Ovary (tissue), 10 donors: ENCODE measurements at places on chromosomes 2 and 18.

DNA sequence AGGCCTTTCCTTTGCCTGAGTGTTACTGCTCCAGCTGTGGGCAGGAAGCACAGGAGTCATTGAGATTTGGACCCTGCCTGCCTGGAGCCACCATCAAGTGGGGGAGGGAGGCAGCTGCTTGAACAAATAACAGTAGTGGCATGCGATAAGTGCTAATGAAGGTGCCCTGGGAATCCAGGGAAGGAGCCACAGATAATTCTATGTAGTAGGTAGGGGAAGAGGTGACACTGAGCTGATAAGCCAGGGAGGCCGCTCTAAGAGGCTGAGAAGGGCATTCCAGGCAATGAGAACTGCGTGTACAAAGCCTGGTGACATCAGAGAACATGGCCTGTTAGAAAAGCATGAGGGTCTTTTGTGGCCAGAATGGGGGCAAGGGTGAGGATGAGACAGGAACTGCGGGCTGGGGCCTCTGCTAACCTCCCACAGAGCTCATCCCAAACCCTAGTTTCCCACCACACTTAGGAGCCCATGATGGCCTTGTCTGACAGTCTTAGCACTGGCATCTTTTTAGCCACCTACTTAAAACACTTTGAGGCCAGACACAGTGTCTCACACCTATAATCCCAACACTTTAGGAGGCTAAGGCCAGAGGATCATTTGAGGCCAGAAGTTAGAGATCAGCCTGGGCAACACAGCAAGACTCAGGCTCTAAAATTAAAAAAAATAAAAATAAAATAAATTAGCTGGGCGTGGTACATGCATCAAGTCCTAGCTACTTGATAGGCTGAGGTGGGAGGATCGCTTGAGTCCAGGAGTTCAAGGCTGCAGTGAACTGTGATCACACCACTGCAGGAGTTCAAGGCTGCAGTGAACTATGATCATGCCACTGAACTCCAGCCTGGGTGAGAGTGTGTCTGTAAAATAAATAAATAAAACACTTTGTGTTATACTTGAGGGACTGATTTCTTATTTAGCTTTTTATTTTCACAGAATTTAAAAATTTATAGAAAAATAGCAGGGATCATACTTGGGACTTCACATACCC, 58.9 kb downstream of the TET3 start:
- no peaks in the 10 kb centered on the region for H3K36me3 ChIP-seq
- DNase-seq, result no peak
- no peaks in the 10 kb centered on the region for H3K27me3 ChIP-seq
- H3K4me3 ChIP-seq, result no peak overlapping the region
- H3K27ac ChIP-seq, result no peak overlapping the region

- peaks cover 3% of the 10 kb centered on the region for H3K4me1 ChIP-seq
- H3K4me3 ChIP-seq, result no peak overlapping the region
- no peak overlapping the region for H3K27ac ChIP-seq
- no peaks in the 10 kb centered on the region for H3K27me3 ChIP-seq
- H3K36me3 ChIP-seq, result no peaks in the 10 kb centered on the region
- DNase-seq, result peak; percentile 21
These were observed 155.3 kb downstream of the MSH2 start for GRCh38 chr2:47558116-47558767.

GRCh38 chr2:20330192-20330591, 20.5 kb downstream of the PUM2 start:
- H3K4me3 ChIP-seq, result no peak overlapping the region
- H3K27me3 ChIP-seq, result no peaks in the 10 kb centered on the region
- H3K4me1 ChIP-seq, result peaks cover 8% of the 10 kb centered on the region
- DNase-seq, result no peak

DNA sequence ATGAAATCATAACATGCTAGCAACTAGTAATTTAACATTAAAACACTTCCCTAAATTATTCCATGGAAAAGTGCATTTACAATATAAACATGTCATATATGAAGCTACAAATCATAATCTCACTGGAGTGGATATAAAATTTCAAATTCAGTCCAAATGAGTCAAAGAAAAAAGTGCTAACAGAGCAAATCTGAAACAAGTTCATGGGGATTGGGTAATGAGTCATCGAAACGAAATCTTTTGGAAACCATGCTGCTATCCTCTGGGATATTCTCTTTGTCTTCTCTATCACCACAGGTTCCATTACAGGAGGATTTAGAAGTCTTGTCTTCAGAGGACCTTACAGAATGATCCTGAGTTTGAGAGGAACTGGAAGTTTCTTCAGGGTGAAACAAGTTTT, 34.1 kb downstream of the STK17B start:
- H3K4me1 ChIP-seq, result no peaks in the 10 kb centered on the region
- no peak overlapping the region for H3K4me3 ChIP-seq
- no peak overlapping the region for H3K27ac ChIP-seq

DNA sequence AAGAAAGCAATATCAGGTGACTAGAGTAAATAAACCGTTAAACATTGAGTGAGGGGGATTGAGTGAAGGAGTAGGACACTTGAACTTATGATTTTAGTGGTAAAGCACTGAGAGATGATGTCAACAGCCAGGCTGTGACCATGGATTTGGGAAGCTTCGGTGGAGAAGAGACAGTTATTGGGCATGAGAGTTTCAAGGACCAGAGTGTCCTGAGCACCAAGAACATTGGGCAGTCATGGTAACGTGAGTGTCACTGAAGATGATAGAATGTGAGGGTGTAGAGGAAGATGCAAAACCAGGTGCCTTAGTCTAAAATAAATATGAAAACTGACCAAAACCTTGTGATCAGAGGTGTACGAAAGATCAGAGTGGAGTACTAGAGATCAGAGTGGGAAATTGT, 248.1 kb downstream of the ASXL3 start:
- H3K27me3 ChIP-seq, result no peaks in the 10 kb centered on the region
- DNase-seq, result no peak
- H3K36me3 ChIP-seq, result no peaks in the 10 kb centered on the region

DNA sequence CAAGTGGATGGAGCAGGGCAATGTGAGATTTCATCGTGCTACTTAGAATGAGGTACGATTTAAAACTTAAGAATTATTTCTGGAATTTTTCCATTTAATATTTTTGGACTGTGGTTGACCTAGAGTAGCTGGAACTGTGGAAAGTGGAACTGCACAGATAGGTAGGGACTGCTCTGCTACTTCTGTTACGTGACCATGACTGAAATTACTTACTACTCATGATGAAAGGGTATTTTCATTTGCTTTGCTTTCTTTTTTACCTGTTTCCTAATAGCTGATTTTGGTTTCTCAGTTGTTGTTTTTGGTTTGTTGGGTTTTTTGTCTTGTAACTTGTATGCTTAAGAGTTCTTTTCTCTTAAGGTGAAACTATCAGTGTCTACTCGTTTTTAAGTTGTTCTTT, 11.4 kb downstream of the UBE2E3 start:
- no peak overlapping the region for H3K4me3 ChIP-seq
- no peaks in the 10 kb centered on the region for H3K36me3 ChIP-seq
- H3K4me1 ChIP-seq, result no peaks in the 10 kb centered on the region
- DNase-seq, result no peak
- no peaks in the 10 kb centered on the region for H3K27me3 ChIP-seq

- H3K4me3 ChIP-seq, result no peak overlapping the region
- H3K4me1 ChIP-seq, result no peaks in the 10 kb centered on the region
- peak overlapping the region; percentile 62 for H3K27ac ChIP-seq
- H3K36me3 ChIP-seq, result no peaks in the 10 kb centered on the region
- DNase-seq, result peak; percentile 54
These were observed 5.7 kb downstream of the RAMP1 start for GRCh38 chr2:237864940-237865622.

DNA sequence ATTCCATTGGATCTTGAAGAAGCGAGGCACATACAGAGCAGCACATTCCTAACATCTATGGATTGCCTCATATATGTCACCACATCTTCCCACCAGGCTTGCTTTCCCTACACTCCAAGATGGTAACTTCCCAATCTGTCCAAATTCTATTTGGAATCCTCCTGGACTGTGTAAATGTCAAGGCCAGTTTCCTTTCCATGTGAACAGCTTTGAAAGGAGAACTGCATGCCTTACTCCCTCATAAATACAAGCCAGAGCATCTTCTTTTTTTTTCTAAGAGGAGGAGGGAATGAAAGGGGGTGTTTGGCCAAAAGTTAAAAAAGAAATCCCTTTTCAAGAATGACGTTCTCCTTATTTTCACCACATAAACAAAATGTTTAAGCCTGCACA, 103.8 kb upstream of the OSR1 start:
- H3K36me3 ChIP-seq, result no peaks in the 10 kb centered on the region
- H3K4me1 ChIP-seq, result peaks cover 8% of the 10 kb centered on the region
- no peak for DNase-seq
- H3K27ac ChIP-seq, result no peak overlapping the region
